Aorta (tissue), 5 donors: ENCODE measurements at places on chromosomes 1 and 21.

GRCh38 chr1:203086992-203087763 is 1.4 kb upstream of the MYOG start:
- no peak for DNase-seq

- DNase-seq: no peak
These were observed 26.3 kb upstream of the PTGFR start for GRCh38 chr1:78464449-78464891.

GRCh38 chr21:31354122-31354521 is 10.1 kb upstream of the TIAM1 start:
- DNase-seq: no peak

GRCh38 chr21:33117101-33117888 is 47.4 kb downstream of the OLIG1 start:
- no peak for DNase-seq

DNA sequence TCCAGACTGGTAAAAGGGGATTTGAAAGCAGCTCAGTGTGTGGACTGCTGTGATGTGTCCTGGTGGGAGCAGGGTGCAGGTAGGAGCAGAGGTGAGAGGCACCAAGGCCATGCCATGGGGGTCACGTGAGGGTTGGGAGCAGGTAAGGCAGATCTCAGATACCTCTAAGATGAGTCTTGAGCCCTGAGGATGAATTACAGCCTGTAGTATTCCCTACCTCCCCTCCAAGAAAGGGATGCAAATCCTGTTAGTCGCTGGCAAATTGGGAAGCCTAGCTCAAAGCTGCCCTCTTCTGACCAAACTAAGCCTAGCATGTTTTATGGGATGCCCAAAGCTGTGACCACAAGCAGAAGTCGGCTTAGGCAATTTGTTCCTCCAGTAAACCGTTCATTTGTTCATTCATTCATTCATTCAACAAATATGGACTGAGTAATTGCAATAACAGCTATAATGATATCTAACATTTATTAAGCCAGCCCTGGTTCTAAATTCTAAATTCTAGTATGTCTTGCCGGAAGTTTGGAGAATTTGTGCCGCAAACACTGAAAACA is 3.9 kb upstream of the NUAK2 start:
- DNase-seq: no peak

DNA sequence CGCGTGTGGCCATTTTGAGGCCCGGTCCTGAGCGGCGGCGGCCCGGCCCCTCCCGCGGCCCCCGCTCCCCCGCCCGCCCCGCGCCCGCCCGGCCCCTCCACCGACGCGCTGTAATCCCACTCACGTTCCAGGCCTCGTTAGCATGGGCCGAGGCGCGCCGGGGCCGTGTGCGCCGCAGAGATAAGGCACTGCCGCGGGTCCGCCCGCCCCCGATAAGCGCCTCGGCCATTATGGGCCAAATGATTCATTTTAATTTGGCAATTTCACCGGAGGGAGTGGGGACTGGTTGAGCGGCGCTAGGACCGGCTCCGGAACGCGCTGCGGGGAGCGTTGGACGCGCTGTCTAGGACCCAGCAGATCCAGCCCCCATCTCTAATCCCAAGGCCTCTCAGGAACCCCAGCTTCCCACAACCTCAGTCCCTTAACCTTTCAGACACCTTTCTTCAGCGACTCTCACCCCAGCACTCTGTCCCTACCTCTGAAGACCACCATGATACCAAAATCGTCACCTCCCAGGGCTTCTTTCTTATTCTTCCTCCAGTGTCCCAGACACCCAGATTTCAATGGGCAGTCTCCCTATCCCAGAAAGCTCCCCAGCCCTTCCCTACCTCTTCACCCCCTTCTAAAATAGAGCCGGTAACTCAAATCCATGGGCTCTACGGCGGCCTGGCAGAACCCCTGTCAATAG is at the start of gene TAL1:
TSS of gene TAL1 (minus strand) at position 39 of the 688 bp plus-strand sequence. CDS start 6,337 bp downstream, outside the sequence.
- DNase-seq: no peak

GRCh38 chr1:37482004-37482785 is 7.8 kb downstream of the ZC3H12A start:
- no peak for DNase-seq

- DNase-seq: peak; percentile 92
These were observed at the start of gene DISC1 for GRCh38 chr1:231626535-231626950. TSS of gene DISC1 (plus strand) at chr1:231626790. CDS start at chr1:231626868, 78 bp downstream.

DNA sequence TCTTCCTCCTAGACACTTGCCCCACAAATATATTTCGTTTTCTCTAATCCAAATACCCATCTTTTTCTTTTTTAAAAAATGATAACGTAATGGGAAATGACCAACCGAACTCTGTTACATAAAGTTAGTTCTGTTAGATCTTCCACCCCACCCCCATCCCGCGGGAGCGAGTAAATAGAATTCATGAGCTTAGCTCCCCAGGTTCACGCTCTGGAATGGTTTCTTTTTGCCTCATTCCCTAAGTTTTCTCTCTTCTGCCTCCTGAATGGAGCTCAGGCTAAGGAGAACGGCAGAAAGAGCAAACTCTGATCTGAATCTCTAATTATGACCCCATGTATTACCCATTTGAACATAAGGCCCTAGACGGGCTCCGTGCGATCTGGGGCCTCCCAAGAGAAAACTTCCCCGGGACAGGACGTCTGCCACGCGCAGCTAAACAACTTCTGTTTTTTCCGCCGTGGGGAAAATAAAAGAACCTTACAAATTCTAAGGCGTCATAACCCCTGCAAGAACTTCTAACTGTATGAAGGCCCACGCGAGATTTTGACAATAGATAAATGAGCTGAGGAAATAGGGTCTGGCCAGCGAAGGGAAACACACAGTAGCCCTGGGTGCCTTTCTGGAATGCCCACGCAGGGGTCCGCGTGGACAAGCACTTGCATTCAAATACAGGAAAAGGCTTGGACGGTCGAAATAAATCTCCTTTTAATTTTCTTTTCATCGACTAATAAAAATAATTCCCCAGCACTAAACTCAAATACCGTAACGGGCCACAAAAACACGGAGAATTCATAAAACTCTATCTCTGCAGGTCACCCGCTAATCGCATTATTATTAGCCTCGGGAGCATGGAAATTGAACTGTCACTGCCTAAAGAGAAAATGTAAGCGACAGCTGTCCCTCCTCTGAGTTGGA is 2.2 kb downstream of the TBX15 start:
- no peak for DNase-seq

GRCh38 chr21:24894324-24894723 is 713.0 kb downstream of the MRPL39 start:
- DNase-seq: no peak

DNA sequence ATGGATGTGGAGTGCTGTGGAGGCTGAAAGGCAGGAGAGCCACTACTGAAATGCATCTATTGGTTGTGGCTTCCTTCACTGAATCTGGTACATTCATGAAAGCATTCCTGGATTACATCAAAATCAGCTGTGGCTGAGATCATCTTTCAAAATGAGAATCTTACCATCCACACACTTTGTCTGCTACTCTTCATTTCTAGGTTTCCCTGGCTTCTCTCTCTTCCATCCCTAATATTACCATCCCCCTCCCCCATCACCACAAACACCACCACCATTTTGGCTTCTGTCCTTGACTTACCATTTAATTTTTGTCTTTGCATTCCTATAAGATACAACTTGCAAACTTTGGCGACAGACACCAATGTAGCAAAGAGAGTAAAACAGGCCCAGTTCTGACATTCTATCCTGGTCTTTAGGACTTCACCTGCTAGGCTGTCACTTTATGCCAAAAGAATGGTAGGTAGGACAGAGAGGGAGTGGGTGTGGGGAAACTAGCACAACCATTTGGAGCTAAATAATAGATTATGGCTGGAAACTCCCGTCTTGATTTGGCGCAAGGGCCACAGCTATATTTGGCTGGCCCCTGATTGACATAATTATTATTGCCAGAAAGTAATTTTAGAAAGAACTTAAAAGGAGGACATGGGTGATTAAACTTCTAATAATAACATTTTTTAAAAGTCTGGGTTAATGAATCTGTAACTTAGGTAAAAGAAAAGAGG is 15.1 kb upstream of the DUSP10 start:
- no peak for DNase-seq

GRCh38 chr21:33924766-33925100 is 9.1 kb upstream of the ATP5PO start:
- no peak for DNase-seq

GRCh38 chr1:169707912-169708604 is 3.4 kb downstream of the SELL start:
- no peak for DNase-seq
